EH (cell line): ENCODE measurements at places on chromosomes 5 and 9.

DNA sequence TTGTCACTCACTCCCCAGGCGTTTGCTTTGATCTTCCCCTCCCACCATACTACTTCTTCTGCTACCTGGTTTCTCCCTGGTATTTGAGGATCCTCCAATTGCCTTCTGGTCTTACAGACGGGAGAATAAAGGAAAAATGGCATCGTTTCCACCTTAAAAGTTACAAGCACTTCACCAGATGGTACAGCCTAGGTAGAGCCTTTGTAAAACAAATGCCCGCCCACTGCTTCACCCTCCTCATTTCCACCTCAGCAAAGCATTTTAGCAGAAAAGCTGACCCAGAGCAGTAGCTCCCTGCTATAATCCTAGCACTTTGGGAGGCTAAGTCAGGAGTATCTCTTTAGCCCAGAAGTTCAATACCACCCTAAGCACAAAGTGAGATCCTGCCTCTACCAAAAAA is 5.1 kb upstream of the ANXA2R start:
- DNase-seq, result no peak

- DNase-seq, result no peak
Measured at GRCh38 chr5:158929552-158930218, 170.0 kb downstream of the EBF1 start.

DNA sequence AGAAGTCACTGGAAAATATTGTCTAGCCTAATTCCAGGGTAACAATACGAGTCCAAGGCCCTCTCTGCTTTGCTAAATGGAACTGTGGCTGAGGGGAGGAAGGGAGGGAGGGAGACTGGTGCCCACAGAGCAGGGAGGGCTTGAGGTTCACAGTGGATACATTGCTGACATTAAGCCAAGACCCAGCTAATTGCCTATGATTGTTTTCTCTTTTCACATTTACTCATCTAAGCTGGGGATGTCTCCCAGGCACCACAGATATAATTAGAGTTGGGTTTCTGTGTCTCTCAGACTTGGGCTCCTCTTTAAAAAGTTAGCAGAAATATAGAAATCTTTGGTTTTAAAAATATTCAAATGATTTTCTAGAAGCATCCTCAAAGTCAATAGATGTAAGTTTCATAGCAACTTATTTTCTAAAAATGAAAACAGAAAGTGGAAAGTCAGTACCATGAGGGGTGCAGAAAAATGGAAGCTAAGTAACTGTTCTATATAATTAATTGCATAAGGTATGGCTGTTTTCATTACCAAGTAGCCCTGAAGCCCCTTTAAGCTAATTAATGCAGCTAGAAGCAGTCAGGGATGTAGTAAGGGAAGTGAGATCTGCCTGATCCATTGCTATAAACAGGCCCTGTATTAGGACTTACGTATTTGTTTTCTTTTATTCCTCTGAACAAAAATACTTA is 259.8 kb downstream of the NDUFS4 start:
- peak; percentile 33 for DNase-seq

GRCh38 chr5:23053846-23054245 is 200.7 kb upstream of the CDH12 start:
- no peak for DNase-seq

GRCh38 chr5:84343171-84343570 is 41.5 kb downstream of the EDIL3 start:
- DNase-seq, result no peak

DNA sequence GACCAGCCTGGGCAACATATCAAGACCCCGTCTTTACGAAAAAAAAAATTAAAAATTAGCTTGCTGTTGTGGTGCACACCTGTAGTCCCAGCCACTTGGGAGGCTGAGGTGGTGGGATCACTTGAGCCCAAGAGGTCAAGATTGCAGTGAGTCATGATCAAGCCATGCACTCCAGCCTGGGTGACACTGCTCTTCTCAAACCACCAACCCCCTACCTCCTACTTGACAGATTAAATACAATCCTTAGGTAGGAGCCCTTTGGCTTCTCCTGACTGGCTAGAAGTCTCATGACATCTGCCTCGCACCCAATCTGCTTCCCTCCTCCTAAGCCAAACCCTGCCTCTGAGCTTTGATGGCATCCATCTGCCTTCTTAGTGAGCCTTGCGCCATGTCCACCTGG is 11.6 kb upstream of the FBP1 start:
- DNase-seq, result no peak

- DNase-seq, result no peak
Measured at GRCh38 chr5:91144491-91145332, 238.4 kb downstream of the ARRDC3 start.

DNA sequence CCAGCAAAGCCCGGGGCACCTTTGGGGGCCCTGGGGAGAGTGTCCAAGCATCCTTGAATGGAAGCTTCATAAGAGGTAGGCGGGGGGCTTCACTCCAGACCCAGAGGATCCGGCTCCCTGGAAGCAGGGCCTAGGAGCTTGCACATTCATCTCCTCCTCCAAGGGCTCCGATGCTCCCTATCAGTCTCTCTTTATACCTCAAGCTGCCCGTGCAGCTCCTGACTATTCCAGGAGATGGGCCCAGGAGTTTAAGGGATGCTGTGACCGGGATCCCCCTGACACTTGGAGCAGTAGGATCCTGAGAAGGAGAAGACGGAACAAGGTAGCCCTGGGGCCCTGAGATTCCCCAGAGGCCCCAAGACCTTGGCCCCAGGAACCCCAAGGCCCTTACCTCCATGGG is 25.9 kb downstream of the CSF1R start:
- DNase-seq, result no peak

- peak; percentile 97 for DNase-seq
Measured at GRCh38 chr5:153551537-153552079, 61.1 kb downstream of the GRIA1 start.
